ENCODE measurements at places on chromosomes 1 and 21. TPM values are rescaled to one million over a fixed set of nuclear protein-coding genes. Genes with fewer than 3 reads are reported as not detected.

LAMC1 gene
- total RNA-seq = 116 TPM

- DNase-seq = no peak
Measured at GRCh38 chr1:113103048-113103447, 30.1 kb downstream of the LRIG2 start.

GRCh38 chr1:116711263-116711840, 42.9 kb upstream of the CD2 start:
- no peak for DNase-seq

DNA sequence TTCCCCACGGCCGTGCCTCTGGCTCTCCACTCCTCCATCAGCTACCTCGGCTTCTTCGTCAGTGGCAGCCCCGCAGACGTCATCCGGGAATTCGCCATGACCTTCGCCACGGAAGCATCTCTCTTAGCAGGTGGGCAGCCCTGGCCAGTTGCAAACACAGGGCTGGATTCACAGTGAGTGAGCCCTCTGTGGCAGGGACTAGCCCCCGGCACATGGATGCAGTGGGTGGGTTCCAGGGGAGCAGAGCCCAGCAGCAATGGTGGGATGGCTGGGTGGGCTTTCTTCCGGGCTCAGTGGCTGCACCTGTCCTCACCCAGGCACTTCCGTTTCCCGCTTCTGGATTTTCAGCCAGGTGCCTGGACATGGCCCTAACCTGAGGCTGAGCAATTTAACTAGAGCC, 9.4 kb downstream of the UBASH3A start:
- DNase-seq = no peak

- no peak for DNase-seq
Measured at GRCh38 chr21:31948676-31949075, 75.9 kb downstream of the HUNK start.

DNAJC6 gene
- 4.4 TPM for total RNA-seq

GRCh38 chr1:178434360-178434759, 62.4 kb downstream of the CLEC20A start:
- DNase-seq = no peak

- DNase-seq = no peak
Measured at GRCh38 chr1:112527266-112528010, 18.7 kb downstream of the WNT2B start.

GSTM3 gene
- 138 TPM for total RNA-seq

Measured in heart right ventricle (tissue), 16 donors.